Activated CD4-positive, alpha-beta T cell treated with anti-CD3 and anti-CD28 coated beads for 36 hours (primary cell): ENCODE measurements at places on chromosomes 12 and 14. TPM values are rescaled to one million over a fixed set of nuclear protein-coding genes. Genes with fewer than 3 reads are reported as not detected.

- no peak for DNase-seq
- H3K4me3 ChIP-seq: no peak overlapping the region
- H3K4me1 ChIP-seq: no peaks in the 10 kb centered on the region
- H3K36me3 ChIP-seq: no peaks in the 10 kb centered on the region
- H3K27ac ChIP-seq: no peak overlapping the region
Measured at GRCh38 chr14:99563749-99564129, 40.3 kb downstream of the CCDC85C start.

Gene KRT3
- not detected for total RNA-seq

GRCh38 chr12:44847403-44847802, 28.7 kb downstream of the NELL2 start:
- no peaks in the 10 kb centered on the region for H3K27me3 ChIP-seq
- H3K4me3 ChIP-seq: peak overlapping the region; percentile 59
- no peaks in the 10 kb centered on the region for H3K36me3 ChIP-seq
- peak overlapping the region; percentile 96 for H3K27ac ChIP-seq
- no peak for DNase-seq

DNA sequence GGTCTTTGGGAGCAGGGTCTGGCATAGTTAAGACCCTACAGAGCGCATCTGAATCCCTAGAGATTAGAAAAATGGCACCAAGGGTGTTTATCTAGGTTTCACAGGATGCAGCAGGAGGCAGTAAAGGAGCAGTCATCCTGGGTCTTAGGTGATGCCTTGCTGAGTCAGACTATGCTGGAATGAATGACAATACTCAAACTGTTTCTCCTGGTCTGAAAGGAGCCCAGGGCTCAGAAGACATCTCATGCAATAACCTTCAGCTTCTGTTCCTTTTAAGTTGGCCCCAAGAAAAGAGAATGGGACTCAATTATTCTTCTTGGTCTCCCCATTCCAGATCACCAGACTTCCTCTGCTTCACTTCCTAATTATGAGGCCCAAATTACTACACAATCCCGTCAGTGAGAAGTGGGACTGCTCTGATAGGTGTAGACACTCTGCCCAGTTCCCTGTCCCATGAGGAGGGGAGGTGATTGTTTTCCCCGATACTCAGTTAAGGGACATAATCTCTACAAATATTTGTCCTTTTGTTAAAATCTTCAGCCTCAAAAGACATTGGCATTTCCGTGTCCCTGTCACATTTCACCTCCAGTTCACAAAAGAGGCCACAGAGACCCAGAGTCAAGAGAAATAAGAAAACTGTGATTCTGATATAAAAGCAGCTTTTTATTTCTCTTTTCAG, 14.8 kb upstream of the APOF start:
- no peaks in the 10 kb centered on the region for H3K27me3 ChIP-seq
- H3K36me3 ChIP-seq: no peaks in the 10 kb centered on the region
- no peak overlapping the region for H3K27ac ChIP-seq
- peak; percentile 27 for DNase-seq

DNA sequence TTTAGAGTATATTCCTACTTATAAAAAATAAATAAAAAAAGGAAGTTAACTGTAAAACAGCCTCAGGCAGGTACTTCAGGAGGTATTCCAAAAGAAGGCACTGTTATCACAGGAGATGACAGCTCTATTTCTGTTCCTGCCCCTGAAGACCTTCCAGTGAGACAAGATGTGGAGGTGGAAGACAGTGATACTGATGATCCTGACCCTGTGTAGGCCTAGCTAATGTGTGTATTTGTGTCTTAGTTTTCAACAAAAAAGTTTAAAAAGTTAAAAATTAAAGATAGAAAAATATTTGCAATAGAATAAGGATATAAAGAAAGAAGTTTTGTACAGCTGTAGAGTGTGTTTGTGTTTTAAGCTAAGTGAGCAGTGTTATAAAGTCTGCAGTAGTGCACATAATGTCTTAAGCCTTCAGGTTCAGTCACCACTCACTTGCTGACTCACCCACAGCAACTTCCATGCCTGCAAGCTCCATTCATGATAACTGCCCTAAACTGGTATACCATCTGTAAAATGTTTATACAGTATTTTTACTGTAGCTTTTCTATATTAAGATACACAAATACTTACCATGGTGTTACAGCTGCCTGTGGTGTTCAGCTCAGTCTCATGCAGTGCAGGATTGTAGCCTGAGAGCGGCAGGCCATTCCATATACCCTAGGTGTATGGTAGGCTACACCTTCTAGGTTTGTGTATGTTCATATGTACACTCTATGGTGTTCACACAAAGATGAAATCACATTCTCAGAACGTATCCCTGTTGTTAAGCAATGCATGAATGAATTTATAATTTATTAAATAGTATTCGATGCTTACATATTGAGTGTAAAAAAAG, 121.1 kb downstream of the ANO6 start:
- no peaks in the 10 kb centered on the region for H3K27me3 ChIP-seq
- no peak overlapping the region for H3K27ac ChIP-seq
- H3K4me3 ChIP-seq: no peak overlapping the region
- no peak for DNase-seq
- no peaks in the 10 kb centered on the region for H3K4me1 ChIP-seq
- H3K36me3 ChIP-seq: peaks cover 9% of the 10 kb centered on the region

Gene ASB2
- total RNA-seq: 24.8 TPM

- DNase-seq: peak; percentile 70
- peaks cover 95% of the 10 kb centered on the region for H3K4me1 ChIP-seq
- peak overlapping the region; percentile 37 for H3K4me3 ChIP-seq
Measured at GRCh38 chr12:46219877-46220655, 48.8 kb downstream of the SLC38A1 start.

DNA sequence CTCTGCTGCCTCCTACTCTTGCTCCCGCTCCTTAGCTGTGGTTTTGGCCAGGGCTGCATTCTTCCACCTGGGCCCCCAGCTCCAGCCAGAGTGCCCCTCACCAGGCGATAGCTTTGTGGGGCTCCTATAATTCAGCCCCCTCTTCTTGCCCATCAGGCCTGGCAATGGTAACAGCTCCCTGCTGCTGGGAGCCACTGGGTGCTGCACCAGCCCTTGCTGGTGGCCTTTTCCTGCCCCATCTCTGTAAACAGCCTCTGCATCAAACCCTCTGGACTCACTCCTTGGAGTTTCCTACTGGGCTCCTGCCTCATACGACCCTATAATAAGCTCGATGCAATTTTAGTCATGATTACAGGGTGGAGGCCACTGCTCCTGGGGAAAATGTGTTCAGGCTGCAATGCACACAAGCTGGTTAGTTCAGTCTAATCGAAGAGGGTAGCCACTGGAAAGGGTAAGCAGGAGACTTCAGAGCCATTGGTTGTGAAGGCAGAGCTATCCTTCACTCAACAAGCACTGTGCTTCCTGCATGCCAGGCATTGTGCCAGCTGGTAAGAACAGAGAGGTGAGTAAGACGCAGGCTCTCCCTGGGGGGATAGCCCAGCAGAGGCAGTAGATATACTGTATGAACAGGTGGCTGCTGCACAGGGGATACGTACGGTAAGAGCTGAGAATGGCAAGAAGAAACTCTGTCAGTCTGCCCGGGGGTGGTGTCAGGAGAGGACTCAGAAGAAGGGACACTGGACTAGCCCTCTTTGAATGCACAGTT, 24.7 kb downstream of the CLMN start:
- no peak for DNase-seq
- H3K36me3 ChIP-seq: no peaks in the 10 kb centered on the region
- no peak overlapping the region for H3K4me3 ChIP-seq
- H3K27ac ChIP-seq: no peak overlapping the region

DNA sequence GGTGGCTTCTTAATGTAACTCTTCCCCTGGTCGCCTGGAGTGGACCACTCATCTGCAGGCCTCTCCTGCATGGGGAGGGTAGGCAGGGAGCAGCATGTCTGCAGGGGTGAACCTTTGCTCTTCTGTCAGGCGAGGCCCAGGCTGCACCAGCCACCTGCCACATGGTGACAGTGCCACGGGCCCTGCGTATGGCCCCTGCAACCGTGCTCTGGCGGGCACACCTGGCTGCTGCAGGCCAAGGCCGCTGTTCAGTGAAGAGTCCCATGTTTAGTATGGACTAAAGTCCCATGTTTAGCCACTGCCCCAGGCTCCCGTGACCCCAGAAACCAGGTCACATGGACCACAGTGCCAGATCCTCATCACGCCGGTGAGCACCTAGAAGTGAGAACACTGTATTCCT, 187.0 kb downstream of the ADGRD1 start:
- no peaks in the 10 kb centered on the region for H3K4me1 ChIP-seq
- no peak for DNase-seq
- no peaks in the 10 kb centered on the region for H3K36me3 ChIP-seq
- no peak overlapping the region for H3K27ac ChIP-seq
- H3K4me3 ChIP-seq: no peak overlapping the region

DNA sequence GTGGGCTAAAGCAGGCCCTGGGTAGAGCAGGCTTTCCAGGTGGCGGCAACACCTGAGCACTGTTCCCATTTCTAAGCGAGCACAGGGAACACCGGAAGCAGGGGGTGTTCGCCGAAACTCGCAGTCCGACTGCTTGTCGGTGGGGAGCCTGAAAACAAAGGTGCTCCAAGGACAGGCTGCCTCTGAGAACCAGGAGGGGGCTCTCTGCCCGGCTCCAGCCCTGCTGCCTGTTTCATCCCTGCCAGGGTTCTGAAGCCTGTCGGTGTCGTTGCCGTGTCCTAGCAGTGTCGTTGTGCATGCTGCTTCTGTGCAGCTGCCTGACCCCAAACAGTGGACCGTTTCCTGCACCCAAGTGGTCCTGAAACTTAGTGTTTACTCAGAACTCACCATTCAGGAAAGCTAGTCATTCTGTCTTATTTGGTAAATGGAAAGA, 21.8 kb downstream of the CCNK start:
- H3K27me3 ChIP-seq: no peaks in the 10 kb centered on the region
- H3K27ac ChIP-seq: peak overlapping the region; percentile 28
- no peaks in the 10 kb centered on the region for H3K4me1 ChIP-seq
- H3K4me3 ChIP-seq: no peak overlapping the region
- H3K36me3 ChIP-seq: peaks cover 56% of the 10 kb centered on the region

Gene TAS2R31
- total RNA-seq: 1.6 TPM

Gene DACT1
- 8.8 TPM for total RNA-seq

DNA sequence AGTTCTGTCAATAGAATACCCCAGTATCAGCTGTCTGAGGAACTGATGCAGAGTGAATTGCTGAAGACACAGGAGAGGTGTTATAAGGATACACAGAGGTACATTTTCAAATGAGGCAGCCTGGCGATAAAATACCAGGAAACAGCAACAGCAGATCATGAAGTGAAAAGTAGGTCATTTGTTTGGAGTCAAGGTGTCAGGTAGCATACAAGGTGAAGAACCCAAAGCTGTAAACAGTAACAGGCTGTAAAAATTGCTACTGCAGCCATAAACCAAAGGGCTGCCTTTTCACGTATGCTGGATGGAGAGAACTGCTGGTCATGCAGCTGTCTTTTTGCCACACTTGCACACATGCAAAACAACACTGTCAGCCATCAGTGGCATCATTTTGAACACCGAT, 9.3 kb upstream of the TWF1 start:
- DNase-seq: no peak
- H3K27ac ChIP-seq: no peak overlapping the region
- peaks cover 9% of the 10 kb centered on the region for H3K4me1 ChIP-seq
- no peak overlapping the region for H3K4me3 ChIP-seq
- H3K27me3 ChIP-seq: peaks cover 6% of the 10 kb centered on the region
